ENCODE measurements at places on chromosomes 1 and 21. TPM values are rescaled to one million over a fixed set of nuclear protein-coding genes. Genes with fewer than 3 reads are reported as not detected.

Gene MUL1
- 31.8 TPM for total RNA-seq

Gene CD48
- total RNA-seq, result not detected

Gene KCNH1
- total RNA-seq, result 41.3 TPM

Gene NDUFS5
- 240 TPM for total RNA-seq

Gene ATP6V1G3
- total RNA-seq, result 0.36 TPM

Gene RGS16
- total RNA-seq, result 0.29 TPM
